ENCODE measurements at places on chromosomes 16 and 17.

GRCh38 chr16:49578435-49579024 lies 204.9 kb downstream of the C16orf78 start:
- no peak for DNase-seq

GRCh38 chr17:10186771-10187410 lies 11.5 kb downstream of the GAS7 start:
- DNase-seq: no peak

DNA sequence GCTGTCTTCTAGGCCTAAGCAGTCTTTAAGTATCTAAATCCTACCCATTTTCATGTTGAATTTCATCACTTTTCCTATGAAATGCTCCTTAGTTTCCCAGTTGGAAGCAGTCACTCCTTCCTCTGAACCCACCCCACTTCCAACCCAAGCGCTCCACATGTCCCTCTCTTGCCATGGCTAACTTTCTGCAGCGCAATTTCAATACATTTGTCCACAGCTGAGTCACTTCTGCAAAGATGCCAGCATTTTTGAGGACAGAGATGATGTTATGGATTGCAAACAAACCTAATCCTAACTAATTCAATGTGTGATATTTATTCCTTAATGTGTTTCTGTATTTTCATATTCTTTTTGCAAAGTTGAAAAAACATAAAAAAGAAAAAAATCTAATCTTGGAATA lies 71.7 kb downstream of the HLF start:
- DNase-seq: no peak

- DNase-seq: no peak
These were observed 2.8 kb upstream of the PRKAR1A start for GRCh38 chr17:68509141-68510057.

DNA sequence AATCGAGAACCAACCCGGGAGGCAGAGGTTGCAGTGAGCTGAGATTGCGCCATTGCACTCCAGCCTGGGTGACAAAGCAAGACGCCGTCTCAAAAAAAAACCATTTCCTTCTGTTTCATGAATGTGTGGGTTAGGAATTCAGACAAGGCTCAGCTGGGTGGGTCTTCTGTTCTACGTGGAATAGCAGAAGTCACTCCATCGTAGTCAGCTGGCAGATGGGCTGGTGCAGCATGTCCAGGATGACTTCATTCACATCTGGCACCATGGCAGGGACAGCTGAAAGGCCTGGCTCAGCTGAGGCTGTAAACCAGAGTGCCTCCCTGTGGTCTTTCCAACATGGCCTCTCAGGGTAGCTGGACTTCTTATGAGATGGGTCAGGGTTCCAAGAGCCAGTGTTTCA lies 89.0 kb downstream of the C17orf67 start:
- DNase-seq: no peak

GRCh38 chr16:85062323-85062722 lies 34.7 kb downstream of the KIAA0513 start:
- DNase-seq: no peak

- DNase-seq: no peak
These were observed 216.1 kb downstream of the ENGASE start for GRCh38 chr17:79290726-79291125.

DNA sequence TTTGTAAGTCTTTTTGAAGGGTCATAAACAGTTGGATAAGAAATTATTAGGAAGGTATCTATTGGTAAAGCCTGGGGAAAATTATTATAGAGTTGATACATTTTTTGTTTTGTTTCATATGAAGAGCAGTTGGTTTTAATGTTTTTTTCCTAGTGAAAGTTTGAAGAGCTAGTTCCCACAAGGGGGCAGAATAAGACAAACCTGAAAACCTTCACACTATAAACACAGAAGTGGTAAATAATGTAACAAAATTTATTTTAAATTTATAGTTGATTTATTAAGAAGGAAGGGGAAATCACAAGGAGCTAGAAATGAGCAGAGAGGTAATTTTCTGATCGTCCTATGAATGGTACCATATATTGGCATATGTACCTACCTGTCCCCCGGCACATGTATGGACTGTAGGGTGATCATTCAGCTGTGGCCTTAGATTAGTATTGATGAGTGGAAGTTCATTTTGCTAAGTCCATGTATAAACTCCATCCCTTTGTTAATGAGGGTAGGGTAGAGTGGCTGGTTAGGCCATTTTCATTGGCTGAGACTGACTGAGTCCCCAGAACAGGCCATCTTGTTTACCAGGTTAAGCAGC lies 116.3 kb downstream of the TANC2 start:
- DNase-seq: no peak

- DNase-seq: no peak
These were observed 17.5 kb upstream of the ADCY7 start for GRCh38 chr16:50248845-50249244.

- DNase-seq: peak; percentile 24
These were observed 63.0 kb downstream of the BAIAP2 start for GRCh38 chr17:81097943-81098308.

DNA sequence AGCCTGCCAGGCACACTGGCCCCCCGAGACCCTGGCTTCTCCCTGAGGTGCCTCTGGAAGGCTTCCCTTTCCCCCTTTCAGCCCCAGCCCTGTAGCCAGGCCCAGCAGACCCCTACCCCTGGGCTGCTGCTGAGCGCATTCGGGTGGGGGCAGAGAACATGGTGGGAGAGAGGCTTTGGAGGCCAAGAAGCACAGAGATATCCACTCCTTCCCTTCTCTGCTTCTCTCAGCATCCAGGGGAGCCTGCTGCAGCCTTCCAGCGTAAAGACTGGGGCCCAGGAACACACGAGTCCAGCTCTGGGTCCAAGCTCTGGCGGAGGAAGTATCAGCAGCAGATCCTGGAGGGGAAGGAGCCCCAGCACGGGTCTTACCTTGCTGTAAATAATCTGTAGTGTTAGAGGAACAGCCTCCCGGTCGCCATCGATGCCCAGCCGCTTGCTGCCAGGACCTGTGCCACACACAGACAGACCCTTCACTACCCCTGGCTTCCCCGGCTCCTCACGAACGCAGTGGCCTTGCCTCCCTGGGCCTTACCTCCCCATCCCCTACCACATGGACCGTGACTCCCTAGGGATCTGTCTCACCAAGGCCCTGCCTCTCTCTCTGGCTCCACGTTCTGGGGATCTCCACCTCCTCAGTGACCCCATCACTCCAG lies 17.0 kb upstream of the PIK3R6 start:
- DNase-seq: no peak

GRCh38 chr17:45092911-45093430 lies 31.9 kb downstream of the NMT1 start:
- no peak for DNase-seq

GRCh38 chr17:28963055-28963611 lies 11.8 kb upstream of the PHF12 start:
- DNase-seq: no peak

GRCh38 chr17:17355426-17355825 lies 52.3 kb downstream of the NT5M start:
- no peak for DNase-seq

- no peak for DNase-seq
These were observed 17.5 kb downstream of the WWOX start for GRCh38 chr16:78116946-78117345.

GRCh38 chr17:50787106-50787505 lies 19.8 kb upstream of the ANKRD40CL start:
- no peak for DNase-seq

- DNase-seq: no peak
These were observed 3.4 kb downstream of the CACNA1H start for GRCh38 chr16:1156055-1156982.

GRCh38 chr17:67753026-67753425 lies 35.3 kb downstream of the NOL11 start:
- DNase-seq: no peak

GRCh38 chr16:10522966-10523365 lies 57.4 kb downstream of the EMP2 start:
- no peak for DNase-seq

- DNase-seq: peak; percentile 45
These were observed 4.8 kb downstream of the IL4R start for GRCh38 chr16:27318392-27319256.

DNA sequence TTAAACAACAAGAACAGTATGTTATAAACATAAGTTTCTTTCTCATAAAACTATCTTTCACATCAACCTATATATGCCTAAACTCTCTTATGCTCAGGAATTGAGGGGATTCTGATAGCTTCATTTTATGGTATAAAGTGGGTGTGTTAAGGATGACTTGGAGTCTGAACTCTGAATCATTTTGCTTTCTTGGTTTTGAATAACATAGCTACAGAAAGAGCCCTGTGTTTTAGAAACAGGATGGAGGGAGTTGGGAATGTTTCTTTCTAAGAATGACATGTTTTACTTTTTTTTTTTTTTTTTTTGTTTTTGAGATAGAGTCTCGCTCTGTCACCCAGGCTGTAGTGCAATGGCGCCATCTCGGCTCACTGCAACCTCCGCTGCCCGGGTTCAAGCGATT lies 50.1 kb downstream of the RHOT1 start:
- no peak for DNase-seq

- DNase-seq: no peak
These were observed 281.3 kb downstream of the IRF8 start for GRCh38 chr16:86180244-86180643.

DNA sequence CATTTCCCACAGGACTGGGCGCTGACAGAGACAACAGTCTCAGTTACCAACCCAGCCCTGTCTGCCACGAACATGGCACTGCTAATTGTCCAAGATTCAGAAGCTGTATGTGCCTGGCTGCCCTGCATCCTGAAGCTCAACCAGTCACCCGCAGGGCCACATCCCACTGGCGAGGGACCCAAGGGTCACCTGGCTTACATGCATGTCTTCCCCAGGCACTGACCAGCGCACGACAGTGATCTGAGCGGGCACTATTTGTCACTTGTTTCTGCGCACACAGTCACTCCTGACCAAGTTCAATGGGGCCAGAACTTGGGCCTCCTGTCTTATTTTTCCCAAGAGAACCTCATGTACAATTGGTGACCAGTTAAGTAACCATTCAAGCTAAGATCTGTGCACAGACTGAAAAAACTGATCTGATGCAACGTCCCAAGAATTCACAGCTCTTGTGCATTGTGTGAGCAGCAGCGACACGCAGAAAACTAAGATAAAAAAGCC lies 13.1 kb downstream of the USP7 start:
- DNase-seq: no peak

- DNase-seq: no peak
These were observed 26.4 kb downstream of the CFAP20 start for GRCh38 chr16:58102665-58103392.

GRCh38 chr17:31564883-31565301 lies 173.4 kb downstream of the RAB11FIP4 start:
- no peak for DNase-seq

GRCh38 chr17:59838052-59838916 lies 54.5 kb downstream of the TUBD1 start:
- peak; percentile 27 for DNase-seq

DNA sequence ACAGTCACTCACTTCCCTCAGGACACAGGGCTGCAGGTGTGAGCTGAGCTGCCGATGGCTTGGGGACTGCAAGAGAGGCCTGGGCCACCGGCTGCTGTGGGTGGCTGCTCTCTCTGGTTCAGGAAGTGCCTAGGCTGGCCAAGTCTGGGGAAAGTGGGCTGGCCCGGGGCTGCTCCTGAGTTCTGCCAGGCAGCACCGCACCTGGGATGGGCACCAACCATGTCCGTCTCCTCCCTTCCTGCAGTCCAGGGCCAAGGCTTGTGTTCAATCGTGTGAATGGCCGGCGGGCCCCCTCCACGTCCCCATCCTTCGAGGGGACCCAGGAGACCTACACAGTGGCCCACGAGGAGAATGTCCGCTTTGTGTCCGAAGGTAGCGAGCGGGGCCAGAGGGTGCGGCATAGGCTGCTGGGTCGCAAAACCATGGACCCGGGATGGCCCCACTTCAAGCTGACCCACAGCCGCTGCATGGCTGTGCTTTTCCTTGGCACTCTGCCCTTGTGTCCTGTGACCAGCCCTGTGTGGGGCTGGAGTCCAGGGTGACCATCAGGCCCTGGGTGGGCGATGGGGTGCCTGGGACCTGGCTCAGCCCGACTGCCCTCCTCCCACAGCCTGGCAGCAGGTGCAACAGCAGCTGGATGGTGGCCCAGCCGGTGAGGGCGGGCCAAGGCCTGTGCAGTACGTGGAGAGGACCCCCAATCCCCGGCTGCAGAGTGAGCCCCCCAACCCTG lies 1.8 kb upstream of the WDR90 start:
- DNase-seq: no peak

DNA sequence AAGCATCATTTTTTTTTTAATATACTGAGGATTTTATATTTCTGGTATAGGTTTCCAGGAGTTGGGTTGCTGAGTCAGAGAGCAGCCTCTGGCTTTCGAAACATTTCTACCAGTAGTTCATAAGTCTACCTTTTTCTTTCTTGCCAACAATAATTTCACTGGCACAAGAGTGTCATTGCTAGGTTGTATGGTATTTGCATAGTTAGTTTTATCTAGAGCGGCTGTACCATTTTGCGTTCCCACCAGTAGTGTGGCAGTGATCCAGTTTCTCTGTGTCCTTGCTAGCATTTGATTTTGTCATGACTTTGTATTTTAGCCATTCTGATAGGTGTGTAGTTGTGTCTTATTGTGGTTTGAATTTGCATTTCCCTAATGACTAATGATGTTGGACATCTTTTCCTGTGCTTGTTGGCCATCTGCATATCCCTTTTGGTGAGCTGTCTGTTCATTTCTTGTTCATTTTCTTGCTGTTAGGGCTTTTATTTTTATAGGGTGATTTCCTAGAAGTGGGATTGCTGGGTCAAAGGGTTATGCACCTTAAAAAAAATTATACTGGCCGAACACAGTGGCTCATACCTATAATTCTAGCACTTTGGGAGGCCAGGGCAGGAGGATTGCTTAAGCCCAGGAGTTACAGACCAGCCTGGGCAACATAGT lies 39.9 kb downstream of the SNX29 start:
- no peak for DNase-seq

DNA sequence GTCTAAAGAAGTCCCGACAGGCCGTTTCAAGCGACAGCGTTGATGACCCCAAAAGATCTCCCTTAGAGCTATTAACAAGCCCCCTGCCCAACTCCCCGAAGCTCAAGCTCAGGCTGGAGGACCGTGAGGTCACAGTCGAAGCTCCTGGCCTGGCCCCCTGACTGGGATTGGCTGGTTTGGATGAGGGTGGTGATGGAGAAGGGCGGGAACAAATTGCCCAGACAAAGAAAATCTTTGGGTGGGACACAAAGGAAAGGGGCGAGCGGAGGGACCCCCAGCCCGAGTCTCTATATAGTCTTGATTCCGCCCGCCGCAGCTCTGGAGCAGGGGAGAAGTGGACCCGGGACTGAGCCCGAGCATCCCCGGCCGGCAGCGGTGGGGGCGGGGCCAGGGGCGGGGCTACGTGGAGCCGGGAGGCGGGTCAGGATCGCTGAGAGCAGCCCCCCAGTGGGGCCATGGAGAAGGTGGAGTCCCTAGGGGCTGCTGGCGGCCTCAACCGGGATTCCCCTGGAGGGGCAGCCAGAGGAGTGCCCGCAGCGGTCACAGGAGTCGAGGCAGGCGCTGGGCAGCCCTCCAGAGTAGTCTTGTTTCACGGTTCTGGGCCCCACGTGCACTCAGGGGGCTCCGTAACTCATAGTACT lies 982 bp upstream of the NEURL4 start:
- DNase-seq: peak; percentile 79

GRCh38 chr16:87601401-87601981 lies 817 bp upstream of the JPH3 start:
- no peak for DNase-seq

- no peak for DNase-seq
These were observed 31.0 kb upstream of the C16orf78 start for GRCh38 chr16:49342336-49343265.
